ENCODE measurements at places on chromosomes 3 and 15. TPM values are rescaled to one million over a fixed set of nuclear protein-coding genes. Genes with fewer than 3 reads are reported as not detected.

Gene KCNMB2
- not detected for total RNA-seq

Gene CLDN18
- total RNA-seq: not detected

Gene SLC9C1
- total RNA-seq: 0.23 TPM

Gene BTLA
- not detected for total RNA-seq

Gene NR2E3
- total RNA-seq: not detected
